Hepatic stellate cell (primary cell): ENCODE measurements at places on chromosomes 16 and 17.

DNA sequence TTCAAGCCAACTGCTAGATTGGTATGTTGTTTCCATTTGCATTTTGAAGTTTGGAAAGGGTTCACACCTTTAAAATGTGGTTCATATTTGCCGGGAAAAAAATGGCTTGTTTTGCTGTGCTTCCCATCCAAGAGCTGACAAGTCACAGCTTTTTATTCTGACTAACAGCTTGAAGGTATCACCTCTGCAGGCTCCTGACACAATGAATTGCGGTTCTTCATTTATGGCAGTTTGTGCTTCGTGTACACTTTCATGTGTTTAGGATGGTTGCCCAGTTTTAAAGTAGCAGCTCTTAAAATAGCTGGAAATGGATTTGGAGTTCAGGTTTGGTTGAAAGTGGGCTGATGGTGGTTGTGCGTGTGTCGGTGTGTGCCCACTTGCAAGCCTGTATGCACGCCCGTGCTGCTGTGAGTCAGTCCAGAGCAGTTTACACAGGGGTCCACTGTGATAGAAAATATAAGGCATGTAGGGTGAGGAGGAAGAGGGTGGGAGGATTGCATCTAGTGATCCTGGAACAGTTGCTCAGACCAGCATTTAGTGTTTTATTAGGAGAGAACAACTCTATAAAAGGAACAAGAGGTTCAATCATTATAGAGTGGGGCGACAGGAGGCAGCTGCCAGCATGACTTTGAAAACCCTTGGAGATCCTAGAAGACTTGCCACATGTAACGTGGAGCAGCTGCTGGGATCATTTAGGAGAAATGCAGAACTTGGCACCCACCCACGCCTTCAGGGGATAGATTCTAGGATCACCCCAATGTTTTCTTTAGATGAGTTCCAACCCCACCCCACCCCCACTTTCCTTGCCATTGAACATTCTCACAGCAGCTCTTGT is 108.0 kb upstream of the TBX2 start:
- no peak for DNase-seq

DNA sequence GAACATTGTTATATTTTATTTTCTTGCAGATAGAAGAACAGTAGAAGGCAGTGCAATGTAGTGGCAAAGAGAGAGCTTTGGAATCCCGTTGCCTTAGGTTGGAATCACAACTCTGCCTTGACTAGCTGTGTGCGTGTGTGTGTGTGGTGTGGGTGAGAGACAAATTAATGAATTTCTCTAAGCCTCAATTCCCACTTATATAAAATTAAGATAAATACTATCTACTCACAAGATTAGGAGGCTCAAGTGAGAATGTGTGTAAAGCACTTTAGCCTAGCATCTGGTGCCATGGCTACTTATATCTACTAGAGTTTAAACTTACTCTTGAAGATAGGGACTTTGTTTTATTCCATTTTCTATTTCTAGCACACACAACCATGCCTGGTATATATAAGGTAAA is 12.8 kb downstream of the CPD start:
- DNase-seq, result no peak

- DNase-seq, result no peak
These were observed 47.8 kb downstream of the CREBBP start for GRCh38 chr16:3832668-3833067.

DNA sequence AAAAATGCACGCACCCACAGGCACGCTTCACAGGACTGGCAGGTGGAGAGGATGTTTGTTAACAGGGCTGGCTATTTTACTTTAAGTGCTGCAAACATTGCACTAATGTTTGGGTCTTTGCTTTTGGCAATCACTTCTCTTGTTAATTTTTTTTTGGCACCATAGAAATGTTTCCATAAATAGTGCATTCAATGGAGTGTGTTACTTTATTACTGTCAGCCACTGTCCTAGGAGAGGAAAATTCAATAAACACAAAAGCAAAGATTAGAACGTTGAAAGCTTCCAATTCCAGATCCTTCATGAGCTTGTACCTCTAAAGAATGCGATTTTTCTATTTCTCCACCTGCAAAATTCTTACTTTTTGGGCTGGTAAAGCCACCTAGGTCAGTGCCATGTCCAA is 743.5 kb downstream of the WWOX start:
- no peak for DNase-seq

DNA sequence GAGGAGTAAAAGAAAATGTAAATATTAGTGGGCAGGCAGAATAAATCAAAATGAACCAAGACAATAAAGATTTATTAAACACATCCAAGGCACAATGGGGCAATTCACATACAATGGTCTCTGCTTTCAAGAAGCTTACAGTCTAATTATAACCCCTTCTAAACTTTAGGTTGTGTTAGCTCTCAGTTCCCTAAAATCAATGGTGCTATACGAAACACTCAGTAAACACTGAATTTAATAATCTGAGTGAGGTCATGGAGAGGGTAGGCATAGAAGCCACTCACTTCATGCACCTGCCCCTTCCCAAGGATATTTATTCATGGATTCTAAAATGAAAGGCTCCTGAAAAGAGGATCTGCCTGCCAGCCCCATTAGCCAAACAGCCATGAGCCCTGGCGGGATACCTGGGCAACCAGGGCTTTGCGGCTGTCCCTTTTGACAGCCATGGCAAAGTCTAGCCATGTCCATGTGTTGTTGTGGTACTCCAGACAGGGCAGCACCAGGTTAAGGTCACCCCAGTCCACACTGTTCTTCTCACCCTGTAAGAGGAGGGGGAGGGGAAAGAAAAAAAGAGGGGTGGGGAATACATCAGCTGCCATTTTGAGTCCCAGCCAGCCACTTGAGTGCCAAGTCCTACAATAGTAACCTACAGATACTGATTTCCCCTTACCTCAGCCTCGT is 1.4 kb upstream of the RSKR start:
- no peak for DNase-seq

DNA sequence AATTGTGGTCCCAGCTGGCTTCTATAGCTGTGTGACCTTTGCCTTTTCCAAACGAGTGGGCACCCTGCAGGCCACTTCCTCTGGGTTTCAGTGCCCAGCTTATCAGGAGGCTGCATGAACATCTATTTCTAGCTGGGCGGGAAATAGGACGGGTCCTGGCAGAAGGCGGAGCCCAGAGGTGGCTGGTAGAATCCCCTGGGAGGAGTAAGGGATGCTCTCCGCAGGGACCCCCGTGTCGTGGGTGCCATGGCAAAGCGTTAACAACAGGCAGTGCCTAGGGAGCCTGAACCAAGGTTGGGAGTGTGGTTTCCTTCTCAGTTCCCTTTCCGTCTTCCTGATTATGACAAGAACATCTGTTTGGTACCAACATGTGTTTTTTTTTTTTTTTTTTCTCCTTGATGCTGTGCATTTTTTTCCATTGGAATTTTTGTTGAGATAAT is 58.2 kb downstream of the PLCG2 start:
- DNase-seq, result no peak

GRCh38 chr17:49629447-49629846 is 48.5 kb downstream of the SPOP start:
- DNase-seq, result no peak

GRCh38 chr16:66541388-66542355 is 8.2 kb downstream of the TK2 start:
- no peak for DNase-seq

DNA sequence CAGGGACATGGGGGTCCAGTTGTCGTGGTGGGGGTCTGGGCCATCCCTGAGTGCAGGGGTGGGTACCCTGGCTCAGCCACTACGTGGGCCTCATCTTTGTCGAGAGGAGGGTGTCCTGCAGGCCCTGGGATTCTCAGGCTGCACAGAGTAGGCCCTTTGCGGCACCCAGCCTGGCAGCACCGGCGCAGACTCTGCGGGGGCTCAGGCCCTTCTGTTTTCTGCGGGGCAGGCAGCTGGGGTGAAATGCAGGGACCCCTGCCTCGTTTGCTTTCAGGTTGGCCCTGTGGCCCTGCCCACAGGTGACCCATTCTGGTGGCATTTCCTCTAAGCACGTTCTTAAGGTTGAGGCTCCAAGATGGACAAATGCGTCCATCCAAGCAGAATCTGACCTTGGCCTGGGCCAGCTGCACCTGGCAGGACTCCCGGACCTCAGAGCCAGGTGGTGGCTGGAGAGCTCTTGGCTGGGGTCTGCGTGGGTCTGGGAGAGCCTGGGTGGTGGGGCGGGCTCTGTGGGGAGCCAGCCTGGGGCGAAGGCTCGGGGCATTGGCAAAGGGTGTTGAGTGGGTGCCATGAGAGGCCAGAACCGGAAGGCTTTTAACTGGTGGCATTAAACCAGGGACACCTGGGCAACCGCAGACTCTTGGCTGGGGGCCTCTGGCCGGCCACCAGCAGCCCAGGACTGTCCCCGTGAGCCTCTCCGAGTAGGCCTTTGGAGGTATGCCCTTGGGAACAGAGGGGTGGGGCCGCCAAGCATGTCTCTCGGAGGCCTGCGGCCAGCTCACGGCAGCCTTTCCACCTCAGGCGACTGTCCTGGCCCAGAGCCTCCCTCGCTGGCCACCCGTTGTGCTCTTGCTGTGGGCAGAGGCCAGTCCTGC is 16.9 kb downstream of the PRSS27 start:
- DNase-seq, result no peak

- DNase-seq, result no peak
These were observed 51.1 kb upstream of the CRHR1 start for GRCh38 chr17:45732926-45733505.

- no peak for DNase-seq
These were observed 1.5 kb upstream of the KRT16 start for GRCh38 chr17:41614098-41614497.

- no peak for DNase-seq
These were observed 45.6 kb upstream of the PIK3R6 start for GRCh38 chr17:8913091-8913490.

GRCh38 chr17:66526827-66527226 is 224.4 kb downstream of the PRKCA start:
- DNase-seq, result no peak
